ENCODE measurements at places on chromosomes 2 and 18. TPM values are rescaled to one million over a fixed set of nuclear protein-coding genes. Genes with fewer than 3 reads are reported as not detected.
A peak's percentile ranks its signal among the peaks of the same experiment; 100 is the strongest.

DNA sequence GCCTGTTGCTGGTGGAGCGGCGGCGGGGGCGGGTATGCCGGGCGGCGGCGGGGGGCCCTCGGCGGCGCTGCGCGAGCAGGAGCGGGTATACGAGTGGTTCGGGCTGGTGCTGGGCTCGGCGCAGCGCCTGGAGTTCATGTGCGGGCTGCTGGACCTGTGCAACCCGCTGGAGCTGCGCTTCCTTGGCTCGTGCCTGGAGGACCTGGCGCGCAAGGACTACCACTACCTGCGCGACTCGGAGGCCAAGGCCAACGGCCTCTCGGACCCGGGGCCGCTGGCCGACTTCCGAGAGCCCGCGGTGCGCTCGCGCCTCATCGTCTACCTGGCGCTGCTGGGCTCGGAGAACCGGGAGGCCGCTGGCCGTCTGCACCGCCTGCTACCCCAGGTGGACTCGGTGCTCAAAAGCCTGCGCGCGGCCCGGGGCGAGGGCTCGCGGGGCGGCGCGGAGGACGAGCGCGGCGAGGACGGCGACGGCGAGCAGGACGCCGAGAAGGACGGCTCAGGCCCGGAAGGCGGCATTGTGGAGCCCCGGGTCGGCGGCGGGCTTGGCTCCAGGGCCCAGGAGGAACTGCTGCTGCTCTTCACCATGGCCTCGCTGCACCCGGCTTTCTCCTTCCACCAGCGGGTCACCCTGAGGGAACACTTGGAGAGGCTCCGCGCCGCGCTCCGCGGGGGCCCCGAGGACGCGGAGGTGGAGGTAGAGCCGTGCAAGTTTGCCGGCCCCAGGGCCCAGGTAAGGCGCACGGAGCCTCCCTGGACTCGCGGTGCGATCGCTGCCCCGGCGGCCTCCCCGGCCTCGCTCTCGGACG lies 1.0 kb downstream of the ZCCHC2 start:
- peak overlapping the region; percentile 98 for H3K27ac ChIP-seq
- no peaks in the 10 kb centered on the region for H3K27me3 ChIP-seq
- peak; percentile 82 for DNase-seq

- H3K4me1 ChIP-seq, result no peaks in the 10 kb centered on the region
- H3K27ac ChIP-seq, result no peak overlapping the region
- H3K4me3 ChIP-seq, result no peak overlapping the region
- no peaks in the 10 kb centered on the region for H3K27me3 ChIP-seq
- DNase-seq, result peak; percentile 58
These were observed 24.0 kb upstream of the GPC1 start for GRCh38 chr2:240411261-240412160.

CIAO1 gene
- 110 TPM for total RNA-seq

GRCh38 chr2:217289907-217290280 lies 430.0 kb upstream of the TNP1 start:
- no peaks in the 10 kb centered on the region for H3K36me3 ChIP-seq
- peaks cover 15% of the 10 kb centered on the region for H3K4me1 ChIP-seq
- peak overlapping the region; percentile 54 for H3K27ac ChIP-seq
- no peaks in the 10 kb centered on the region for H3K27me3 ChIP-seq
- DNase-seq, result no peak

VAMP5 gene
- 51.2 TPM for total RNA-seq

- H3K27ac ChIP-seq, result no peak overlapping the region
- H3K4me1 ChIP-seq, result peaks cover 78% of the 10 kb centered on the region
- H3K36me3 ChIP-seq, result no peaks in the 10 kb centered on the region
- H3K4me3 ChIP-seq, result peak overlapping the region; percentile 9
- peaks cover 100% of the 10 kb centered on the region for H3K27me3 ChIP-seq
- DNase-seq, result peak; percentile 65
These were observed 794 bp downstream of the DLX2 start for GRCh38 chr2:172101821-172102390.

All from sigmoid colon (tissue), 7 donors.